ENCODE measurements at places on chromosomes 2 and 18. TPM values are rescaled to one million over a fixed set of nuclear protein-coding genes. Genes with fewer than 3 reads are reported as not detected.
A peak's percentile ranks its signal among the peaks of the same experiment; 100 is the strongest.

The CNGA3 gene
- 0.15 TPM for polyA plus RNA-seq

The CDH7 gene
- polyA plus RNA-seq = 1.6 TPM

The YIPF4 gene
- polyA plus RNA-seq = 69.8 TPM

The EVX2 gene
- not detected for polyA plus RNA-seq

The IL1R2 gene
- 0.69 TPM for polyA plus RNA-seq

The DYNAP gene
- polyA plus RNA-seq = not detected

The REG3A gene
- not detected for polyA plus RNA-seq

DNA sequence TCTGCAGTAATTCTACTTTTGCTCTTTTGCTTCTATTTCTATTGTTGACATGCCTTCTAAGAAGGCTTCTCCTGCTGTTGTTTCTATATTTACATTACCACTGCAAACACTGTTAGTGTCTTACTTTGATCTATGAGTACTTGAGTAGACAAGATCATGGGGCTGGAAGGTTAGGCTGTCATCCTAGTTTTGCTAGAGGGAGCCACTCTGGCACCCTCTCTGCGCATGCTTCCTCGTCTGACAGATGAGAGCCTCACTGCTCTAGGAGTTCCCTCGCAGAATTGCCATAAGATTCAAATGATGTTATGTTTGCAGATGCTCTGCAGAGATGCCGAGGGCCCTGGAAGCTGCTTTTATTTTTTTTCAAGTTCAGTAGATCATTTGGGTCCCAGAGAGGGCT, 185.6 kb downstream of the RNF144A start:
- DNase-seq = no peak

DNA sequence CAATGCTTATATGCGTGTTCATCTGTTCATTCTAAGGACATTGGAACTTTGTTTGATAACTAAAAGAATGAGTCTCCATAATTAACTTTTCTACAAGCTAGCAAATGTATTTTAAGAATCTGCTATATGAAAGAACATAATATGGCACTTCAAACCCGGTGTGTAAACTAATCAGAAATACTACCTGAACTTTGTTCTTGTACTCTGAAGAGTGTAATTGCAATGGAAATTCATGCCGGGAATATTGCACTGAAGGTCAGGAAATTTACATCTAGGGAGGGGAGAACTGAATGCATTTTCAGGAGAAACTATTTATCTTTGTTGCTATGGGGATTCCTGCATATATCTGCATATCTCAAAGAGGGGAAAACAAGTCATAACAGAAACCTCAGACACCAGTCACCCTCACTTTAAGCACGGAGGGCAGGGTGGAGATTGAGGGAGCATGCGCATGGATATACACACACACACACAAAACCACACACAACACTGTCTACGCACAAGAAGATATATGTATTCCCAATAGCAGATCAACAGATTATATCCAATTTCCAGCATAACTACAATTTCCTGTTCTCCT, 76.2 kb downstream of the DTNA start:
- no peak for DNase-seq

DNA sequence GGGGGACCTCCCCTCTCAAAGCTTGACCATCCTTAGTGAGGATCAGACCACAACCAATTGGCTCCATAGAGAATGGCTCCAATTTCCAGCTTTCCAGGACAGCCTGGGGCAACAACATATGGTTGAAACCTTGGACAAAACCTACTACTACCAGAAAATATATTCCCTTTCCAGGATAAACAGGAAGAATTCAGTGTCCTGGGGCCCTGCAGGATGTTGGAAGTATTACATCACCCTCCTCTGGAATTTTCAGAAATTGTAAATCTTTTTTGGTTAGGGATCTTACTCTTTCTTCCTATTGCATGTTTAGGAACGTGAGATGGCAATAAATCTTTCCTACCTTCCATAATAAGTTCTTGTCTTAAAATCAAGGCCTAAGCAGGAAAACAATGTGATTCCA, 158.9 kb upstream of the MEIS1 start:
- no peak for DNase-seq

GRCh38 chr2:207244971-207245925, 79.5 kb upstream of the KLF7 start:
- DNase-seq = no peak

- no peak for DNase-seq
These were observed 89.2 kb downstream of the SH3RF3 start for GRCh38 chr2:109218087-109218791.

DNA sequence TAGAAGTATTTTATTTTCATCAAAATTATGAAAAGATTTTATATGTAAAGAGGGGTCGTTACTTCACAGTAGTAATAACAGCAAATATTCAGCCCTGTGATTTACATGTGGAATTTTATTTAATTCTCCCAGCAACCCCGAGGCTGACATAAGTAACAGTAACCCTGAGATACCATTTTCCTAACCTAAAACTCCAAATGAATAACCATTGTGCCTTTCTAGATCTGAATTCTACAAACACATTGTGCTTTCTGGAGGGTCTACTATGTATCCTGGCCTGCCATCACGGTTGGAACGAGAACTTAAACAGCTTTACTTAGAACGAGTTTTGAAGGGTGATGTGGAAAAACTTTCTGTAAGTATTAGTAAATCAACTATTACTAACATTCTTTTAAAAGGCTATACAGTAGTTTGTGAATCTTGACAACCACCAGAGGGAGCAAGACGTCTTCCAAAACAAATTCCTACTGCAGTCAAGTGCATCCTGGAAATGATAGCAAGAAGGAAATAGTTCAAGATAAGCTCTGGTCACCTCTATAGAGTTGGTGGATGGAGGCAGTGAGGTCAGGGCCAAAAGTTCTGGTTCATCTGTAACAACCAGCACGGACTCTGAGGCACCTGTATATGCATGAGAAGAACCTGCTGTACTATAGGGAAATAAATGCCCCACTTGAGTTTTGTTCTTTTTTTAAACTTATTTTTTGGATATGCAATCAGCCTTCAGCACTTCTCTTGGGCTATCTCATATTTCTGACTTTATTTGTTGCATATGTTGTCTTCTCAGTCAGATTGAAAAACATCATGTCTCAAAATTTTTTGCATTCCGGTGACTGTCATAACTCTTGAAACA, 37.4 kb downstream of the ACTR2 start:
- peak; percentile 74 for DNase-seq

DNA sequence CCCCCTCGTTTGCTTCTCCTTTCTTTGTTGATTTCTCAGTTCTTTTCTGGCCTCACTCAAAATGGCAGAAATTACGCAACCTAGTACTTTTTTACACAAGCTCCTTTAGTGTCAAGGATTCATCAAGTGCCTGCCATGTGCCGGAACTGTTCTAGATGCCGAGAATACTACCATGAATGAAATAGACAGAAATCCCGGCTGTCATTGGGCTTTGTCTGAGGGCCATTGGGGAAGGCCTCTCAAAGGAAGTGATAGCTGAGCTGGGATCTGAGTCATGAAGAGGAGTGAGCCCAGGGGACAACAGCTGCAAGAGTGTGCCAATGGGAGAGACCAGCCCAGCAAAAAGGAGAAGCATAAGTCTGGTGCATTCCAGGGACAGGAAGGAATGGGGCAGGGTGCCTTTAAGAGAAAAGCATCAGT, 34.3 kb upstream of the PPP1CB start:
- DNase-seq = peak; percentile 25

DNA sequence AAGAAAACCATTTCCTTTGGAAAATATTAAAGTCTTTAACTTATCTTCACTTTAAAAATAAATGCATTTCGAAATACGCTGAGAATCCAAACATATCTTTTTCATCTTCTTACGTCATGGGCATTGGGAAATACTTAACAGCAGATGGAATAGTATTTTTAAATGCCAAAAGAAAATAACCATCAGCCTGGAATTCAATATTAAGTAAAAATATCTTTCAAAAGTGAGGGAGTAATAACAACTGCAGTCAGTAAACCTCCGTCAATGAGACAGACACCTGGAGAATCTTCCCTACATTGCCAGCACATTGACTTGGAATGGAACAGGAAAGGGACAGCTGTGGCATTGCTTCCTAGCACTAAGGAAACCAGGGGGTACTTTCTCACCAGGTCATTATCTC, 290.4 kb upstream of the TNP1 start:
- peak; percentile 50 for DNase-seq

GRCh38 chr2:20925265-20925889, 102.5 kb upstream of the LDAH start:
- DNase-seq = no peak

- DNase-seq = no peak
These were observed 81.7 kb downstream of the ACSL3 start for GRCh38 chr2:222942561-222942960.

GRCh38 chr2:152718909-152719645, 657 bp downstream of the ARL6IP6 start:
- no peak for DNase-seq

DNA sequence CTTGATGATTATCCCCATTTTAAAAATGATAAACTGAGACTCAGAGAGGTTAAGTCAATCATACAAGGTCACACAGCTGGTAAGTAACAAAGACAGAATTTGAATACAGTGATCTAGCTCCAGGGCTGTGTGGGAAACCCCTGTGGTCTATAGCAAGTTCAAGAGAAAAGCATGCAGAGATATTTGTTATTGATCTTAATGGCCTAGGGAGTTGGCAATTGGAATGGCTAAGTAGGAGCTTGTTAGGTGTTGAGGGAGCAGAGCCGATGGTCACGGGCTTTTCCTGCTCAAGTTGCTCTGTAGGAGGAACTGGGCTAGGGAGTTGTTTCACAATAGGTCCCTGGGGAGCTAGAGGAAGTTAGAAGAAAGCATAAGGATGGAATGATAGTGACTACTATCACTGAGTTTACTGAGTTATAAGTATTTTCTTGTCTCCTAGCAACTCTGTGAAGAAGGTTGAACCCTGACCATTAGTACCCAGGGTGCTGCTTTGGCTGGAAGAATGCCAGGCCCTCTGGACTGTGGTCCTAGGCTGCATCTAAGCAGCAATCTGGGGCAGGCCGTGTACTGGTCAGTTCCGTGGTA, 30.0 kb downstream of the RNF125 start:
- DNase-seq = no peak

DNA sequence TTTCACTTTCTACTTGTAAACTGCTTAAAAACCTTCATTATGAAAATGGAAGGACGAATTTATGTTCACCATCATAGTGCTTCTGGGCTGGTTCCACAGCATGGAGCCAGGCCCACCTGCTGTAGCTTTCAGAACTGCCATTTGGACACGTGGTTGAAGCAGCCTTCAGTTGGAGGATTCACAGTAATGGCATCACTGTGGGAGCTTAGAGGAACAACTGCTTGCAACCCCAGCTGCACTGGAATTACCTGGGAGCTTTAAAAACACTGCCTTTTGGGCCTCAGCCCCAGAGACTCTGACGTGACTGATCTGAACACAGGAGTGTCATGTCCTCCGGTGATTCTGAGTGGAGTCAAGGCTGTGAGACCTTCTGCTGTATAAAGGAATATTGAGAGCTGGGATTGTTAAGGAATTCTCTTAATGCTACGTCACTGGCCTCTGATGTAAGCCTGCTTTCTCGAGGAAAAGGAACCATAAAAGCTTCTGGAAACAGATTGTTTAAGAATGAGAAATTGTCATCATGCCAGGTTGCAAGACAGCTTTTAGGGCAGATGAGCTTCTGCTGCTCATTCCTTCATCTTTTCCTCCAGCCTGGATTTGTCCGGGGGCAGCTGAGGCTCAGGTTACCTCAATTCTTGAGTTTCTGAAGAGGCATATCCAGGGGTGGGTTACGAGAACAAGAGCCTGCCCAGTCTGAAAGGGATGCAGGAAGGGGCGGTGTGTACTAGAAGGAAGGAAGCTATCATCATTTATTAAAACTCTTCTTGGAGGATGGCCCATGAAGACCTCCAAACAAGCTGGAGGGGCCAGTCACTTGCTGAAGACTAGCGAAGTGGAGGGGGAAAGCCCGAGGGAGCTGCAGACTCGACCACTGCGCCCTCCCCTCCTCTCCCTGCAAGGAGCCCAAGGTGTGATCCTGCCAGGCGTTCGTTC, 1.3 kb upstream of the IL1R1 start:
- no peak for DNase-seq

GRCh38 chr2:161208527-161209139, 48.4 kb downstream of the TANK start:
- DNase-seq = no peak

GRCh38 chr2:152826581-152827279, 108.3 kb downstream of the ARL6IP6 start:
- DNase-seq = no peak

DNA sequence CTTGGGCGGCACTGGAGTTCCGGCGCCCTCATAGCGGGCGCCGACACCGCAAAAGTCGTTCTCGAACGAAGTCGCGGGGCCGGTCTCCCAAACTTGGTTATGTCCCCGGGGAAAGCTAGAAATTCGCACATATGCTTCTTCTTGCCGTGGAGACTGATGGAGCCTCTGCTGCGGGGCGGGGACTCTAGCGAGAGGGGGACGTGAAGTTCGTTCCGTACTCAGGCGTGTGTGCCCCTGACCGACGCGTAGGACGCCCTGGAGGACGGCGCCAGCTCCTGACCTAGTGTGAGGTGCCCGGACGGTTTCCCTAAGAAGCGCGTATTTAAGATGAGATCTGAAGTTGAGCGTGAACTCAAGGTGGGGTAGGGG, 465 bp downstream of the RBM44 start:
- no peak for DNase-seq

Data from right lung (tissue), 10 donors.